ENCODE measurements at places on chromosomes 7 and 10.

DNA sequence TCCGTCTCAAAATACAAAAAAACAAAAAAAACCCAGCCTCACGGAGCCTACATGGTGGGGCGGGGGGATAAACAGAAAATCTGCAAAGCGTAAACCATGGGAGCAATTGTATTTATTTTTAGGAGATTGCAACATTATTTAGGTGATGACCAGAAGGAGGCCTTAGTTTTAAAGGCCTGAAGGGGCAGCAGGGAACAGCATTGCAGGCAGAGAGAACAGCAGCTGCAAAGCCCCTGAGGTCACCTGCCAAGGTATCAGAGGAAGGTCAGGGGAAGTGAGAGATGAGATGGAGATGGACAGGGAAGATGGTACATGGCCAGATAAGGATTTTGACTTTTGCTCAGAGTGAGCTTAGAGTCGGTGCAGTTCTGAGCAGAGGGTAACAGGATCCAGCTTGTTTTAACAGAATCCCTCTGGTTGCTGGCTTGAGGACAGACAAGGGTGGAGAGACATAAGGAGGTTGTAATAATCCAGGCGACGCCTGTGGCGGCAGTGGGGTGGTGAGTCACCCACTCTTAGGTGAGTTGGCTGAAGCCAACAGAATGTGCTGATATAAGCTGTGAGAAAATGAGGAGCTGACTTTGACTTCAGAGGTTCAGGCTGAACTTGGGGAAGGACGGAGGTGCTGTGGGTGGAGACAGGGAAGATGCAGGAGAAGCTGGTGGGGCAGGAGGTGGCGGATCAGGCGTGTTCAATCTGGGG is 82.3 kb upstream of the GTF2I start:
- no peak for DNase-seq

GRCh38 chr7:90710466-90710850 is 114.3 kb downstream of the CDK14 start:
- DNase-seq, result no peak

GRCh38 chr10:90993340-90993739 is 72.5 kb upstream of the ANKRD1 start:
- no peak for DNase-seq

DNA sequence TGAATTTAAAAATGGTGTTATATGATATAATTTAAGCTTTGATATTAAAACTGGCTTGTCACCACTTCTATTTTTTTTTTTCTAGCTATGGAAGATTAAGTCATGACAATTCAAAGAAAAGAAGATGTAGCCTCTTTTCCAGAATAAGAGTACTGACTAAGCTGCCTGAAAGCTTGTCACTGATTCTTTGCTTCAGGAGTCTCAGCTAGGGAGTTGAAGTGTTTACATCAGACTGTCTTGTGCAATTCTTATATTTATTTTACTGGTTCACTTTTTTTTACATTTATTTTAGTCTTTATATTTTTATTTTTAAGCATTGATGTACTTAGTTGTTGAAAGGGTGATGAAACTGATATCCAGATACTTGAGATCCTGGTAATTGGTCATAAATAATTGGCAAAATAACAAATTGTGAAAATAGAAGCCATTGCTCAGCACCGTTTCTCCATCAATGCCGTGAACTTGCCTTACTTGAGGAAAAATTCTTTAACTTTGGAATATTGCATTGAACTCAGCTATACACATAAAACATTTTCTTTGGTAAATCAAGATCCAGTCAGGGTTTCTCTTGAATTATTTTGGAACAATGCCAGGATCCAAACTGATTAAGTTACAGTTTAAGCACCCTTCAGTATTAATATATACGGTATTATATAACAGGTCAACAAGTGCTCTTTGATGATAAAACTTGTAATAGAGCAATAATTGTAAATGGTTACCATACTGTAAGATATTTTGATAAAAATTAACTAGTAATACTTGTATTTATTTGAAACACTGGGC is 156.4 kb downstream of the PHTF2 start:
- no peak for DNase-seq

- no peak for DNase-seq
These were observed 7.2 kb downstream of the DNAH11 start for GRCh38 chr7:21550076-21550475.

DNA sequence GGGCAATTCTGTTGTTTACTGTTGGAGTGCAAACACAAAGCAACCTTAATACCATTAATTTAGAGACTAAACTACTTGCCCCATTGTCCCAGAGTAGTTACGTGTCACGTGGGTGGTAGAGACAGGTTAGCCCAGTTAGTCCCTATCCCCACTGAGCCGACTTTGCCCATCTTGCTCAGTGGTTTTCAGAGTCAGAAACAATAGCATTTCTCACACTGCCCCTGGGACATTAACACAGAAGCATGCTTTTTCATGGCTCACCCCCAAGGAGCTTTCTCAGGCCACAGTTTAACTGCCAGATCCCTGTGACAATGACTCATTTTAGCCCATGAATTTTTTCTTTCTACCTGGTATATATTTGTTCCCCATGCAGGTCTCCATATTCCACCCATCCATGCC is 271.0 kb downstream of the POU6F2 start:
- DNase-seq, result no peak

- no peak for DNase-seq
These were observed 23.5 kb upstream of the ZNF12 start for GRCh38 chr7:6730343-6730633.

- no peak for DNase-seq
These were observed 109.4 kb downstream of the ODAD2 start for GRCh38 chr10:27889518-27889917.

DNA sequence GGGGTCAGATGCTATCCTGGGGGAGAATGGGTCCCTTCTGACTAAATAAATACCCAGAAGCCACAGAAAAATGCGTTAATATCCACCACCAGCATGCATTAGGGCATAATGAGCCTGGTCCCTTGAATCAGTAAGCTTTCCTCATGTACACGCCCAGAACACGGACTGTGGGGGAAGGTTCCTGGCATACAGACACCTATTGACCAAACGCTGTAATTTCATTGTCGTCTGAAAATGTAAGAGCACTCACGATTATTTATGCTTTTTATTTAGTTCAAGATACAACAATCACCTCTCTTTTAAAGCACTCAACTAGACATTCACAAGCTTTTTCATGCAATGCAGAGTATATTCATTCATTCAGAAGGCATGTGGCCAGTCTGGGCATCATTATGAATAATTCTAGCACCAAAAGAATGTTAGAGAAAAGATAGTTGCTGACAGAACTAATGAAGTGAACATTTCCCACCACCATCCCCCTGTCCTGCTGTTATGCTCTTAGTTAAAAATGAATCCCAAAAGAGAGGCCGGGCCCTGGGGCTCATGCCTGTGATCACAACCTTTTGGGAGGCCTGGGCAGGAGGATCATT is 101.0 kb downstream of the SVIL start:
- DNase-seq, result no peak

DNA sequence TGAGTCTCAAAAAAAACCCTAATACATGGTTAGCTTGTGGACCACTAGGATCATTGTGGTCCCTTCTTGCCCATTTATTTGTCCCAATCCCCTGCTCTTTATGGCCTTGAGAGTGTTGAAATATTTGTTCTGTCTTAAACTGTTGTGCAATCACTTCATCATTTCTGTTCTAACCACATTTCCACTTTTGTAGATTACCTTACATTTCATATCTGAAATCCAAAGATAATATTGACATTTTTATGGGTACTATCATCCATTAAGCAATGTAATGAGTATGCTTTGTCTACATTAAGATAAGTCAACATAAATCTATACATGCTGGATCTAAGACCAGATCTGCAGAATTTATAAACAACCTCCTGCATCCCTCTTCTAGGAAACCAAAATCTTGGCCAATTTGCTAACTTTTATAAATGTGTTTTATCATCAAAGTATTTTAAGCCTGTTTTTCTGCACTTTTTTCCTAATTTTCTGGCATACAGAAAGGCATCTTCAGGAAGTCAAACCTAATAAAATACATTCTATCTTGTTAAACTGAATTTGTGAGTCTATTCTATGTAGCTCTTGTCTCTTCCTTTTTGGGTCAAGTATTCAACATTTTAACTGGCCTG is 359.4 kb upstream of the CELF2 start:
- DNase-seq, result no peak

DNA sequence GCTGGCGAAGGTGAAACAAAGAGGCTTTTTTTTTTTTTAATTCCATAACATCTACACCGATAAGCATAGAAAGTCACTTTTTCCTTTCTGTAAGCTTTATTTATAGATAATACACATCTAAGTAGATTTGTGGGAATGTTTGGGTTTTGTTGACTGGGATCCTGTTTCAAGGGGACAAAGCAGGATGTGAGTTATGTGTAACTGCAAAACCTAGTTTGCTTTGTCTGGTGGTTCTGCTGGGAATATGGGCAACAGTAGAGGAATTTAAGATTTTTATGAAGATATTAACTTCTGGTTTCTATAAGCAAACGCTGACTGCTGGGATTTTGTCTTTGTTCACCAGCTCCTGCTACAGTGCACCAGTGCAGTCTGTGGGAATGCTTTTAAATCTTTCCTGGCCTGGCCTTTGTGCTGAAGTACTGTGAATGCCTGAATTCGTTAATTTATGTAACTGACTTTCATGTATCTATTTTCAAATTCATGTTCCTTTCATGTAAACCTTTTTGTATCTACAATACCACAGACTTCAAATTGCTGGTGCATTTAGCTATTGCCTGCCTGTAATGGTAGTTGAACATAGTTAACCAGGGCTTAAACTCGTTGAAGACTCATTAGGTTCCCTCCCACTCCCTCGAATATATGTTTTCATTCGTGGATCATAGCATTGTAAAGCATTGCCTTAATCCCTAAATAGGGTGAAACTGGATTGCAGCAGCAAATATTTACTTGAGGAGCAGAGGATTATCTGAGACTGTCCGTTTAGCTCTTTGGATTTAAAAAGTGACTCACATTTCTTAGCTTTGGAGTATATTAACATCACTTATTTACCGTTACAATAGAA is 1.5 kb downstream of the KLHL7 start:
- no peak for DNase-seq

DNA sequence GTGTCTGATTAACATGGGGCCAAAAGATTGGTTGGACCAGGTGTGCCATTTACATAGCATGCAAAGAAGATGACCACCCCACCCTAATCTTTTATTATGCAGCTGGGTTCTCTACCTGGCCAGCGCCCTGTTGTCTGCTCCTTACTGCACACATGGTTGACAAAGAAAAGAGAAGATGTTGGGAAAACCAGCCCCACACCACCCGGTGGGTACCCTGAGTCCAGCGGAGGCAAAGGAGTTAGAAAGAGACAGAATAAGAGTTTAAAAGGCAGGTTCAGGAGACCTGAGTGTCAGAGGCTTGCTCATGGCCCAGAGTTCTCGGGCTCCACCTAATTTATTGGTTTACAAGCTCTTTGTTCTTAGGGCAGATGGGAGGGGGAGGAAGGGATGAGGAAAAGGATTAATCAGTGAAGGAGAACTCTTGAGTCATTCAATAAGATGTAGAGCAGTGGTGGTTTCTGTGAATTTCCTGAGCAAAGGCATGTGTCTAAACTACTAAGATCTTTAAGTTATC is 24.1 kb upstream of the ABCA13 start:
- DNase-seq, result no peak

DNA sequence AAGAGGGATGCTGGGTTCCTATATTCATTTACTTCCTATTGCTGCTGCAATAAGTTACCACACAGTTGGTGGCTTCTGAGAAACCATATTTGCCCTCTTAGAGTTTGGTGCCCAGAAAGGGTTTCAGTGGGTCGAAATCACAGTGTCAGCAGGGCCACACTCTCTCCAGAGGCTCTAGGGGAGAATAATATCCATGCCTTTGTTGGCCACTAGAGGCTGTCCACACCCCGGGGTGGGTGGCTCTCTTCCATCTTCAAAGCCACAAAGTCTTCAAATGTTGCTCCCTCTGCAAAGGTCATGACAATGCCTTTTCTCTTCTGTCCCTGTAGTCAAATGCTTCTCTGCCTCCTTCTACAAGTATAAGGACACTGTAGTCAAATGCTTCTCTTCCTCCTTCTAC is 989.4 kb downstream of the CCSER2 start:
- no peak for DNase-seq

GRCh38 chr10:78042752-78043104 is 9.1 kb downstream of the RPS24 start:
- no peak for DNase-seq

GRCh38 chr7:26664735-26665416 is 199.5 kb downstream of the SKAP2 start:
- DNase-seq, result no peak

- DNase-seq, result no peak
These were observed 243.6 kb downstream of the PRPF18 start for GRCh38 chr10:13830385-13830784.

DNA sequence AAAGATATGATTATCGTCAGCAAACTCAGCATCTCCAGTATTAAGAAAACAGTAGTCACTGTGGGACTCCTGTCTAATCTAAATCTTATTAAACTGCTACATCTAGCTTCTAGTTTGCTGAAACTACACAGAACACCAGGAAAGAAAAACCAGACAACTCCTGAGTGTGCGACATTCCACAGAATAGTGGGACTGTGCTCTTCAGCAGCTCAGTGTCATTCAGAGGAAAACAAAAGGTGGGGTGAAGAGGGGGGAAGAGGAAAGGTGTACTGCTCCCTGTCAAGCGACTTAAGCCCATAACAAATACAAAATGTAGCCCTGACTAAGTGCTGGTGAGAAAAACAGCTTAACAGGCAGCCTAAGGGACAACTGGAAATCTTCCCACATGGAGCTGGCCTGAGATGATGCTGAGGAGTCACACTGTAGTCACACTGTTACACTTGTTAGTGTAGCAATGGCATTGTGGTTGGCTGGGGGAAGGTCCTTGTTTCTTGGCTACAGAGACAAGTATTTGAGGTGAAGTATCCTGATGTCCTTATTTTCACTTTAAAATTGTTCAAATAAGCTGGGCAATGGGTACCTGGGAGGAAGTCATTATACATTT is 135.5 kb downstream of the USP6NL start:
- no peak for DNase-seq

DNA sequence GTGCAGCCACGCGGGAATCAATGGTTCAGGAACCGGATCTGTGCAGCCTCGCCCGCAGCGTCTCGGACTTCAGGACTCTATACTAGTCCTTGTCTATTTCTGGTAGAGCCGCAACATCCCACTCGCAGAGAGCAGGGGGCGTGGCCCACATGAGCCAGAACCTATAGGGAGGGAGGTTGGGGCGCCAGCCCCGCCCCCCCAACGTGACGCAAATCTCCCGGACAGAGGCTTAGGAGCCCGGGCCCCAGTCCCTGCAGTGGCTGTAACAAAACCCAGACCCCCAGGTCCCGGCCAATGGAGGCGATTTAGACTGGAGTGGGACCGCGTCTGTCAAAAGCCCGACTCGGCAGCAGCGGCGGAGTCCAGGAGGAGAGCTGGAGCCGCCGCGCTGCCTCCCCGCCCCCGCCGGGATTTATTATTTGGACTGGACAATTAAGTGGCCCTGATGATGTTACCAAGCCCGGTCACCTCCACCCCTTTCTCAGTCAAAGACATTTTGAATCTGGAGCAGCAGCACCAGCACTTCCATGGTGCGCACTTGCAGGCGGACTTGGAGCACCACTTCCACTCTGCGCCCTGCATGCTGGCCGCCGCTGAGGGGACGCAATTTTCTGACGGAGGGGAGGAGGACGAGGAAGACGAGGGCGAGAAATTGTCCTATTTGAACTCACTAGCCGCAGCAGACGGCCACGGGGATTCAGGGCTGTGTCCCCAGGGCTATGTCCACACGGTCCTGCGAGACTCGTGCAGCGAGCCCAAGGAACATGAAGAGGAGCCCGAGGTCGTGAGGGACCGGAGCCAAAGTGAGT is at the start of gene NKX2-3:
Gene NKX2-3, plus strand, starts transcription at position 256 of the 809 bp plus-strand sequence. Its CDS starts 190 bp downstream, at position 446.
- no peak for DNase-seq

Measured in stimulated activated CD8-positive, alpha-beta memory T cell treated with anti-CD3 and anti-CD28 coated beads, Interleukin-4, amount 100 ng/mL, for 4 hours (primary cell).